ENCODE measurements at places on chromosomes 4 and X.
A peak's percentile ranks its signal among the peaks of the same experiment; 100 is the strongest.

DNA sequence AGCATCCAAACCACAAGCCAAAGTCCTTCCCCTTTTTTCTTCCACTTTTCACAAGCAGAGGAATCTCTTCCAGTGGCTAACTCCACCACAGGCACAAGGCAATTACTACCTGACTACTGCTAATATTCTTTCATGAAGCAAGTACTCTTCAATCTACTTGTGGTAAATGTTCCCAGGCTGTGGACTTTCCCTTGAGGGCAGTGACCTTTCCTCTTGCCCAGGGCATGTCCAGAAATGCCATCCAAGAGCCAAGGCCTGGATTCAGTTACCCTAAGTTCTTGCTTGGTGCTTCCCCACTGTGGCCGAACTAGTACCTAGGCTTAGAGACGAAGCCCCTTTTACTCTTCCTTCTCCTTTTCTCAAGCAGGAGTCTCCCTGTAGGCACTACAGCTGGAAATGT is 400.7 kb downstream of the DCAF12L2 start:
- DNase-seq = no peak

DNA sequence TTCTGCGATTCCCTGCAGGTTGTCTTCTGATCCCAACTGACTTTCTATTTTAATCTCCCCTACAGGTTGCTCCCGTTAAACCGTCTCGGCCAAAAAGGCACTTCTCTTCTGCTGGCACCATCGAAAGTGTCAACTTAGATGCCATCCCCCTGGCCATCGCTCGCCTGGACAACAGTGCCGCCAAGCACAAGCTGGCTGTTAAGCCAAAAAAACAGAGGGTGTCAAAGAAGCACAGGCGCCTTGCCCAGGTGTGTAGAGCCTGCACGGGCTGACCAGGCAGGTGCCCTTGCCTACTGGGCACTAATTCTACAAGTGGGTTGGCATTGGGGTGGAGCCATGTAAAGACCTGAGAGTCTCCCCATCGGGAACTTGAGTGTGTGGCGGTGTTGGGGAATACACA is 74.2 kb downstream of the AASDH start:
- DNase-seq = no peak

DNA sequence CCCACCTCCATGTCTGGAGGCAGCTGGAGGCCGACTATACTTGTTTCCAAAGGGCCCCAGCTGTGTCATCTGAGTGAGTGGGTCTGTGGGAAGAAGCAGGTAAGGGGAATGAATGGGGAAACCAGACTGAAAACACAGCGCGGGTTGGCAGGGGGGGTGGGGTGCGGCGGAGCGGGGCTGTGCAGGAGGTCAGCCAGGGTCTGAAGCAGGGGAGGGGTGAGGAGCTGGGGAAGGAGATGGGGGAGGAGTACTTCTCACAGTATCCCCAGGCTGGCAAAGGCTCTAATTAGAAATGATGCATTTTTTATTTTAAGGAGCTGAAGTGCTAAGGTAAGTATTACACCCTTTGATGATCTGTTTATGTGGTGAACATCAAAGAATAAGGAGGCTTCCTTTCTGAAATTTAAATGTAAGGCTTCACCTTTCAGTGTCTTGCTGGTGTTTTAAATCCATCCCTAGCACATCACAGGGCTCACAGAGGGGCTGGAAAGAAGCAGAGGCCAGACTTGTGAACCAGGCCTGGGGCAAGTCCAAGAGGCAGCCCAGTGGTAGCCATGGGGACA is 37.5 kb downstream of the SMIM20 start:
- DNase-seq = no peak

DNA sequence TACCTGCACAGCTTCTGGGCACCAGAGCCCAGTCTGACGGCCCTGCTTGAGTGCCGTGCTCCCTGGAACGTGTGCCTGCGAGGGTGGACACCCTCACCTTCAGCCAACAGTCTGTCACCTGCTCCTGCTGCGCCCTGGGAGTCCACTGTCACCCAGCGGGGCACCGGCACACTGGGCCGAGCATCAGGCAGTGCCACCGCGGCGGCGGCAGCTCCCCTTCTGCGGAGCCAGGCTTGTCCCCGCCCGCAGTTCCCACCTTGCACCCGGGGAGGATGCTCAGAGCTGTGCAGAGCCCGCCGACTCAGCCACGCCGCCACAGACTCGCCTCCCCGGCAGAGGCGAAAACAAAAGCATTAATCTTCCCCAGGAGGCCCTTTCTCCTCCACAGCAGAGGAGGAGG is 86.8 kb downstream of the ABLIM2 start:
- DNase-seq = no peak

DNA sequence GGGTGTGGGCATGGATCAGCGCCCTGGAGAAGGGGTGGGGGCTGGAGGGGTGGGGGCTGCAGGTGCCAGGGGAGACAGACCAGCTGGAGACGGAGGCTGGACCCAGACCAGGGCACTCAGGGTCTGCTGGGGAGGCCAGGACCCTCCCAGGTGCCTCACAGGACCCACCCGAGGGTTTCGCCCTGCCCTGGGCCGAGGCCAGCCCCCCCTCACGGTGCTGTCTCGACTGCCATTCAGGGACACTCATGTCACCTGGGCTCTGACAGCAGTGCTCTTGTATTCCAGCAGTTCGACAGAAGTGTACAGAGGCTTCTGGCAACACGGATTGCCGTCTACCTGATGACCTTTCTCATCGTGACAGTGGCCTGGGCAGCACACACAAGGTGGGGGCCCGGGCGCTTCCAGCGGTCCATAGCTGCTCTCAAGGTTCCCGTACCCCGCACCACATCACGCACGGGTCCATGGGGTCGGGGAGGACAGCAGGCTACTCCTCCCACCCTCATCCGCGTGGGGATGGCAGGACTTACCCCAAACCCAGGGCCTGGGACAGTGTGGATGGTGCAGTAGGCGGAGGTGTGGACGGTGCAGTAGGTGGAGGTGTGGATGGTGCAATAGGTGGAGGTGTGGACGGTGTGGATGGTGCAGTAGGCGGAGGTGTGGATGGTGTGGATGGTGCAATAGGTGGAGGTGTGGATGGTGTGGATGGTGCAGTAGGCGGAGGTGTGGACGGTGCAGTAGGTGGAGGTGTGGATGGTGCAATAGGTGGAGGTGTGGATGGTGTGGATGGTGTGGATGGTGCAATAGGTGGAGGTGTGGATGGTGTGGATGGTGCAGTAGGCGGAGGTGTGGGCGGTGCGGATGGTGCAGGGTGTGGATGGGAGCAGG is 18.1 kb downstream of the TMEM175 start:
- no peak for DNase-seq

GRCh38 chr4:78567500-78568060 is 16.0 kb downstream of the ANXA3 start:
- DNase-seq = no peak

- DNase-seq = no peak
These were observed 64.3 kb downstream of the TAPT1 start for GRCh38 chr4:16161851-16162408.

GRCh38 chr4:129428454-129428853 is 332.5 kb downstream of the C4orf33 start:
- peak; percentile 15 for DNase-seq

- DNase-seq = no peak
These were observed 1176.7 kb downstream of the NLGN4X start for GRCh38 chrX:5051831-5052491.

DNA sequence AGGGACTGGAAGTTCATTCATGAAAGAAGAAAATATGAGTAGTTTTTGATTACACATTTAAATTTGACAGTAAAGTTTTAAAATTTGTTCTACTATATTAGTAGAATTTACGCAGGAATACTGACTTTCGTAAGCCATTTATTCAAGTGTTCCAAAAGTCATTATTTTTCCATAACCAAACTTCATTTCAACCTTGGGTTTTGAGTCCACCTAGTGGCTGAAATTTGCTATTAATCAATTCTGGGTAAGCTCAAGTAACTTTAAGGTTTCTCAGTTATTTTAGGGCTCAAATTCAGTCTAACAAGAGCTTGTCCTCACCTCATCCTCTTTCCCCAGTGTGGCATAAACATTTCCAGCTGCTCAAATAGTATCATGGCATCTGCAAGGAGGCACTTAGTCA is 175.4 kb downstream of the SH3BGRL start:
- peak; percentile 18 for DNase-seq

- peak; percentile 11 for DNase-seq
These were observed 59.2 kb downstream of the PTPN13 start for GRCh38 chr4:86653237-86653865.

- DNase-seq = no peak
These were observed 73.5 kb upstream of the SRD5A3 start for GRCh38 chr4:55272589-55272988.

DNA sequence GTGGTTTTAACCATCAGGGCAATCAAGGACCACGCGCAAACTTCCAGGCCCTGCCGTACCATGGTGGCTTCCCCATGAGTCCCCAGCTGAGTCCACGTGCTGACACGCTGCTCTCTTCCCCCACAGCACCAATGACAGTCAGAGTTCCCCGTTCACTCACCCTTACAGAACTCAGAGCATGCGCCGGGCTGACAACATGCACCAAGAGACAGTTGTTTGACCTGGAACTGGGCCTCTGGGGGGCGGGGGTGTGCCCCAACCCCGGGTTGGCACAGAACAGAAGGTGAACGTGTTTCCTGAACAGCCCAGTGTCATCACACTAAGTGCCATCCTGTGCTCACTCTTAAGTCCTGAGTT is 29.4 kb downstream of the IRF2 start:
- no peak for DNase-seq

DNA sequence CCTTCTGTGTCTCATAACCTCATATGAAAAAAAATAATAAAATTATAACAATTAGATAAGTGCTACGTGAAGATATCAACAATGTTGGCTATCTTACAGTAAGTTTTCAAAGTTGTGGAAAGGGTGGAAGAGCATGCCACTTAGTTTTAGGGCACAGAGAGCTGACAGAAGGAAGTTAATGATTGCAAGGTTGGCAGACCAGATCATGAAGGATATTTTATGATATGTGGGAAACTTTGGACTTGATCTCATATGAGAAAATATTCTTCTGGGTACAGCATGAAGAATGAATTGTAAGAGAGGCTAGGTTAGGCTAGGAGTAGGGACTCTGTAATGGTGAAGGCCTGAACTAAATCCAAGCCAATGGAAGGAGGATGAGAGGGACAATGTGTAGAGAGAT is 34.5 kb downstream of the MGAT4D start:
- DNase-seq = no peak

GRCh38 chr4:110663738-110664444 is 41.0 kb upstream of the PITX2 start:
- no peak for DNase-seq

- DNase-seq = no peak
These were observed 28.7 kb upstream of the FAM9B start for GRCh38 chrX:9062641-9063040.

- DNase-seq = no peak
These were observed 52.7 kb upstream of the BCOR start for GRCh38 chrX:40150503-40150902.

DNA sequence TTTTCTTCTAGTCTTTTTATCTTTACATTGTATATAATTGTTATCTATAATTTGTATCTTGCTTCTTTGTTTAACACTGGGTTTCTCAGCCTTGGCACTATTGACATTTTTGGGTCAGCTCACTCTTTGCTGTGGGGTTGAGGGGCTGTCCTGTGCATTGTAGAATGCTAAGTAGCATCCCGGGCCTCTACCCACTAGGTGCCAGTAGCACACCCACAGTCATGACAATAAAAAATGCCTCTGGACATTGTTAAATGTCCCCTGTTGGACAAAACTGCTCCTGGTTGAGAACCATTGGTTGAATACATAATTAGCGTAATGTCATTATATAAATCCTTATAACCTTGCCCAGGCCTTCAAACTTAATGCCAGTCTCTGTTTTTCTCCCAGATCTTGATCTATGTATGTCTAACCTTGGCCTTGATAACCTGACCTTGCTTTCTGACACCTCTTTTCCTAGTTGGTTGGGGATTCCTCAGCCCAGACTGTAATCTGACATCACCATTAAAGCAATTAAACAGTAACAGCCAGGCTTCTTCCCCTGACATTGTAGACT is 46.1 kb downstream of the DCX start:
- no peak for DNase-seq

- DNase-seq = no peak
These were observed 148.7 kb upstream of the NAP1L5 start for GRCh38 chr4:88846206-88846790.

DNA sequence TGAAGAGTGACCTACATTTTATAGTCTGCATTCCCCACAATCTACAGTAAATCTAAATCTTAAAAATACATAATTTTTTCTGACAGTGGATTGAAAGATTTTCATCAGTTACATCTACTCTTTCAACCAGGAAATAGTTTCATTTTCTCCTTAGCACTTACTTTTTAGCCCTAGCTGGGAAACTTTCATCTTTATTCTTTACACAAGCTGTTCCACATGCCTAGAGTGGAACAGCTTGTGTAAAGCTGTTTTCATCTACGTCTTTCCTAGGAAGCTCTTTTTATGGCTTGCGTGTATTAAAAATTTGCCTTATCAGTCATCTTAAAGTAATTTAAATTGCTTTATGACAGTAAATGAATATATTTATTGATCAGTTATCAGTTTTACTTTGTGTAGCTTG is 40.5 kb downstream of the RBPJ start:
- DNase-seq = no peak

GRCh38 chrX:139052461-139052860 is 340.9 kb upstream of the FGF13 start:
- no peak for DNase-seq

GRCh38 chrX:137032341-137032694 is 1.5 kb downstream of the GPR101 start:
- DNase-seq = no peak

DNA sequence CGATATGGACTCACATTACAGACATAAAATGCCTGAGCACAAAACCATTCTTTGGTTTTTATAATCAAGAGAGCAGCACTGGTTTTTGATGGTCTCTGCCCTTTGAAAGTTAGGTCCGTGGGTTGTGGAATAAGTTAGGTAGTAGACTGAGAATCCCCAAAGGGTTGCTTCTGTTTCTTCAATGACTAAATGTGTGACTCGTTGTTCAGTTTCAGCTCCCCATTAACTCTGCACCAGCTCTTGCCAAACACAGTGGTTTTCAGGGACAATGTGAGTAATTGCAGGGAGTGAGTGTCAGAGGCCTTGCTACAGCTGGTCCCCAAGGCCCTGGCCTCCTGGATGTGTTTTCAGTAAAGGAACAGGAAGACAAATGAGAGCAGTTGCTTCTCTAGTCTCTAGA is 24.8 kb downstream of the SMIM20 start:
- no peak for DNase-seq

- DNase-seq = no peak
These were observed 1.7 kb upstream of the TIFA start for GRCh38 chr4:112287258-112287989.

- no peak for DNase-seq
These were observed 25.1 kb downstream of the UGDH start for GRCh38 chr4:39502019-39502663.

DNA sequence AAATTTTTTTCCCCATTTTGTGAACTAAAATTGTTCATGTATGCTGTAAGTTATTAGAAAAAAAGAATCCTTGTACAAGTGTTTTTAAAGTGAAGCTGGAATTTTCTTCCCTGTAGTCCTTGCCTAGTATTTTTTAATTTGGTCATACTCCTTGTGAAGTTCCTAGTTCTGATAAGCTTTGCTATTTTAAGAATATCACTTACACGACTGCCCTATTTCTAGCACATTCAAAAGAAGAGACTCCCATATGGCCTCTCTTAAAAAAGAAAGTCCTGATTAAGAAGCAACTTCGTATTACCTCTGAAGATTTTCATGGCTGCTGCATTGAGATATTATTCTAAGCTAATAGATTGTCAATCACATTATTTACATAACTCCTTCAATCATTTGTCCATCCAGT is 87.2 kb downstream of the KLHL8 start:
- no peak for DNase-seq
